GM03348 (cell line): ENCODE measurements at places on chromosomes 1 and 21.

DNA sequence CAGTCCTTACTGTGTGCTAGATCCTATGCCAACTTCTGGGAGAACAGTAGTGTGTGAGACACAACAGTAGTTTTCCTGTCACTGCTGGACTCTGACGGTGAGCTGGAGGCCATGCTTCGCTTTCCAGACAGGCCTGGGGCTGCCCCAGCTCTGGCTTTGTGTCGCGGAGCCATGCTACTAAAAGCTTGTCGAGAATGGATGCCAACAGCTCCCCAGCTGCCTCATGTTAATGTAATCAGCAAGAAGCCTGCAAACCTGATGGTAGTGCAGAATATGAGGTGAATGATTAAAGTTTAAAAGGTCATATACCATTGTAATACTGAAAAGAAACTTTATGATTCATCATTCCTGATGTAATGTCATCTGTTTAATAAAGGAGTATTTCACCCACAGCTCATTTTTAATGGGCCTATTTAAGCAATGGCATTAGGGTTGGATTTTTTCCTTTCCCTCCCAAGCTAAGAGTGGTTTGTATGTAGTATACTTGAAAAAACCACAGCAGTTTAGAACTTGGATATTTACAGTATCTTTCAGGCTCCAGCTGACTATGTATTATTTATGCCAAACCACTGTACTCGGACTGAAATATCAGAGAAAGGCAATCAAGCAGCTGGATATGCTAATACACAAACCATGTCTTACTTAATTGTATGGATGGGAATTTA is 343.0 kb downstream of the NUF2 start:
- DNase-seq, result no peak

- no peak for DNase-seq
These were observed 19.2 kb downstream of the EFCAB14 start for GRCh38 chr1:46699666-46700065.

GRCh38 chr21:31772674-31773555 is 41.0 kb upstream of the SCAF4 start:
- no peak for DNase-seq

DNA sequence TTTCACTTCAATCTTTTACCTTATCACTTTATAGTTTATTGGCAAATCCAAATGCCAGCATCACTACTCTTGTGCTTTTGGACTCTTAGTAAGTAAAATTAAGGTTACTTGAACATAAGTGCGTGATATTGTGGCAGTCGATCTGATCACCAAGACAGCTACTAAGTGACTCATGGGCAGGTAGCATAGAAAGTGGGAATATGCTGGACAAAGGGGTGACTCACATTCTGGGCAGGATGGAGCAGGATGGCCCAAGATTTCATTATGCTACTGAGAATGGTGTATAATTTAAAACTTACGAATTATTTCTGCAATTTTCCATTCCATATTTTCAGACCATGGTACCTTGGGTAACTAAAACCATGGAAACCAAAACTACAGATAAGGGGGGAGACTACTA is 120.2 kb downstream of the ROR1 start:
- DNase-seq, result no peak

DNA sequence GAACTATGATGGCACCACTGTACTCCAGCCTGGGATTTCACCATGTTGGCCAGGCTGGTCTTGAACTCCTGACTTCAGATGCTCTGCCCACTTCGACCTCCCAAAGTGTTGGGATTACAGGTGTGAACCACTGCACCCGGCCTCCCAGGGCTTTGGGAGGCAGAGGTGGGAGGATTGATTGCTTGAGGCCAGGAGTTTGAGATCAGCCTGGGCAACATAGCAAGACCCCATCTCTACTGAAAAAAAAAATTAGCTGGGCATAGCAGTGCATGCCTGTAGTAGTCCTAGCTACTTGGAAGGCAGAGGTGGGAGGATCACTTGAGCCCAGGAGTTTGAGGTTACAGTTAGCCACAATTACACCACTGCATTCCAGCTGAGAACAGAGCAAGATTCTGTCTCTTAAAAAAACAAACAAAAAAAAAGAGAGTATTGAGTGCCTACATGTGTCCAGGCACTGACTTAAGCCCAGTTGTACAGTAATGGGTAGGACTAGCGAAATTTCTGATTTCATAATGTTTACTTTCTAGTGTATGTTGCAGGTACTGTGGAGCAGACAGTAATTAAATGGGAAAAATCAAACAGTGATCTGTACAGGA is 4.2 kb downstream of the MANEAL start:
- peak; percentile 51 for DNase-seq

DNA sequence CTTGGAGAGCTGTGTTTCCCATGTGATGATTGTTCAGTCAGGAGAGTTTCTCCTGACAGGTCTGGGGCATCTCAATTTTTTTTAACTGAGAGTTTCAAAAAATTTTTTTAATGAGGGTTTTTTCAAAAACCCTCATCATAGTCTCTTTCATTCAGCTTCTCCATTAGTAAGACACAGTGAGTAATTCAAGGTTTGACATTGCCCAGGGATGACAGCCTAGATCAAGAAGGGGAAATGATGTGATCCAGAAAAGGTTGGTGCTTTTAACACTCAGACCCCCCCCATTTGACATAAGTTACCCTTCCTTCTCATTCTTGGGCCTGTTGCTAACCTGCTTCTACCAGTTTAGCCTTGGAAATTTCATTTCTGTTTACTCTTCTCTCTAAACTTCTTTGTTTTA is 189.4 kb upstream of the HOOK1 start:
- DNase-seq, result no peak

GRCh38 chr1:159250638-159251216 is 46.1 kb downstream of the ACKR1 start:
- no peak for DNase-seq

GRCh38 chr1:244841273-244841927 is 5.9 kb downstream of the COX20 start:
- DNase-seq, result no peak

DNA sequence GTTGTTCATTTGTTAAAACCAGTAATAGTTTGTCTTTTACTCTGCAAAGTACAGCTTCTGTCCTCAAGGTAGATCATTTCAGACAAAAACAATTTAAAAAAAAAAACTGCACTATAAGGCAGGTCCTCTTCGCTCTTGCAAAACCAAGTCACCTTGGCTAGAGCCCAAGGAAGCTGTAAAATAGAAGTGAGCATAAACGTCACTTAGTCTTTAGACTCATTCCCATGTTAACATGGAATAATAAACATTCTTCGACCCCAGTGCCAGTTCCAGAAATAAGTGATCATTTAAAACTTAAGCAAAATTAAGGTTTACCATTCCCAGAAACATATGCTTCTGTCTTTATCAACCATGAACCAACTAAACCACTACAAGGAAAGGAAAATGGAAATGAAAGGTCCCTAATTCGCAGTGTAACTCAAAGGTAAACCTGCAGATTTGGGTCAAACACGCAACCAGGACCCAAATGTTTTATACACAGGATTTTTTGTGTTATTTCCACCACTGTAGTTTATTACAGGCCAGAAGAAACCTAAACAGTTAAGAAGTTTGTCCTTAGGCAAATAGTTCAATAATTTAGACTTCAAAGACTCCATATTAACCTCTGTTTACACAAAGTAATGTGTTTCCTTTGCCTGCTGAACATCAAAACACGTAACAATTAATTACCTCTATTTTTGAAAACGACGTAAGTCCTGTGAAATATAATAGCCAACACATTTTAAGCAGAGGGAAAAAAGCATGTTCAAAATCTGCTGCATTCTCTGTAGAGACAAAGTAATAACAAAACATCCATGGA is 54.6 kb downstream of the TGFBR3 start:
- no peak for DNase-seq

GRCh38 chr1:25609921-25610320 is 6.7 kb upstream of the MAN1C1 start:
- no peak for DNase-seq

DNA sequence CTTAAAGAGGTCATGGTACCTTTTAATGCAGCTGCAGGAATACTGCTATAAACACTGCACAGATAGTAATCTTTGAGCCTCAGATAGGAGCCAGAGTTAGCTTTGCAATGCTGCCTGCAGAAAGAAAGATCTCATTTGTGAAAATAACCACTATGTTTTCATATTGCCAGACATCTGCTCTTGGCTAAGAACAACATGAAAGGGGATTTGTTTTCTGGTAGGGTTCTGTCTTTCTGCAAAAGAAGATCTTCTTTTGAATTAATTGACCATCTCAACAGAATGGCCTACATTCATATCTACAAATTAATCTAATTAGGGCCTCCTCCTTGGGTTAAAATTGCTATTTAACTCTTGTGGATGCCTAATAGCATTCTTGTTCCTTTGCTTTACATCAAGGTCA is 177.6 kb upstream of the DPYD start:
- no peak for DNase-seq

DNA sequence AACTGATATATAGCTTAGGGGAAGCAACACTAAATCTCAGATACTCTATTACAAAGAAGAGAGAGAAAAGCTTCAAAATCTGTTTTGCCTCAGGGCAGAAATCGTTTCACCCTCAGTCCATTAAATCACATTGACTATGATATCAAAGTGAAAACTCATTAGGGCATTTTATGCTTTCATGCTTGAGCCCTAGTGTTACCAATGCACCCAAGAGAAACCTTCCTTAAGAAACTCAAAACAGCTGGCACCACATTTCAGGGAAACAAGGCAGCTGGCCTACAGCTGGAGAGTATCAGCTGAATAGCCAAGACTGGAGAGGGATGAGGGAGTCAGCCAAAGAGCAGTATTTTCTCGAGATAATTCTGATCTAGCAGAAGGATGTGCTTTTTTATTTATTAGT is 14.9 kb downstream of the COLGALT2 start:
- DNase-seq, result peak; percentile 52
